Progenitor cell of endocrine pancreas (in vitro differentiated cells): ENCODE measurements at places on chromosomes 3 and 15. TPM values are rescaled to one million over a fixed set of nuclear protein-coding genes. Genes with fewer than 3 reads are reported as not detected.

GRCh38 chr3:112519424-112520001 is 20.2 kb upstream of the BTLA start:
- no peak for DNase-seq

DNA sequence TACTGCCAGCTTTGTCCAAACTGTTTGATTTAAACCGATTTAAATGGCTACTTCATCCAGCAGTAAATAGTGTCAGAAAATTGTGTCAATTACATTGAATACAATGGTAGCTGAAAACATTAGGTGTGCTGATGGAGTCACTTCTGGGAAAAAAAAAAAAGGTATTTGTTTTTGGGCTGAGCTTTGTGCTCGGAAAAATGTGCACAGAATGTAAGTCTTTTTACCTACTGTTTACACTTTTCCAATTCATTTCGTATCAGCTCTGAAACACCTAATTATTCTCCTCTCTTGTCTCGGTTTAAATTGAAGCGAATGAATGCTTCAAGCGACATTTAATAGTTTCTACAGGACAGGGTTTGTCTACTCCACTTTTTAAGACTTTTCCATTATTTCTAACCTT is 1078.4 kb downstream of the ROBO1 start:
- no peak for DNase-seq

DNA sequence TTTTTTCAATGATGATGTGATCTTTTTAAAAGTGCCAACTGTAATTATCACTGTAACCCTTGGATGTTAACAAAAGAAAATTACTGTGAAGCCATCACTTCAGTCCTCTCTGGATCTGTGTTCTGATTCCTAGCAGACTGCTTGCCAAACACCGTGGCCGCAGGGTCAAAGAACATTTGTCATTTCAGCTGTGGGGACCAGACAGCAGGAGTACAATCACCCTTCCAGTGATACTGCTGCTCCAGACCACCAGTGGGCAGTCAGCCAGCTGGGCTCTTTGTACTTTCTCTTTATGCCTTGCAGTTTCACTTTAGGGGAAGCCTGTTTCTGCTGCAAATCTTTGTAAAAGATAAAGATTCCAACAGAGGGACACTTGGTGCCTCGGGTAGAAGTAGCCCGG is 770.0 kb downstream of the GRM7 start:
- DNase-seq: no peak

Gene RLBP1
- not detected in 2 replicates for total RNA-seq
